A549 treated with dexamethasone at 1 μM for 4 hours (cell line): ENCODE measurements at places on chromosomes 5 and 9. TPM values are rescaled to one million over a fixed set of nuclear protein-coding genes. Genes with fewer than 3 reads are reported as not detected.

Gene GIN1
- 3.2 to 5.5 TPM (median 4.4 TPM) in 5 replicates for total RNA-seq

Gene TPM2
- total RNA-seq: 663 to 742 TPM (median 711 TPM) in 5 replicates

Gene SPARC
- total RNA-seq: 15.7 to 25.9 TPM (median 23.0 TPM) in 5 replicates

Gene SV2C
- total RNA-seq: 0.01 TPM in 1 of 5 replicates, not detected in the others
